ENCODE measurements at places on chromosomes 11 and 22.

DNA sequence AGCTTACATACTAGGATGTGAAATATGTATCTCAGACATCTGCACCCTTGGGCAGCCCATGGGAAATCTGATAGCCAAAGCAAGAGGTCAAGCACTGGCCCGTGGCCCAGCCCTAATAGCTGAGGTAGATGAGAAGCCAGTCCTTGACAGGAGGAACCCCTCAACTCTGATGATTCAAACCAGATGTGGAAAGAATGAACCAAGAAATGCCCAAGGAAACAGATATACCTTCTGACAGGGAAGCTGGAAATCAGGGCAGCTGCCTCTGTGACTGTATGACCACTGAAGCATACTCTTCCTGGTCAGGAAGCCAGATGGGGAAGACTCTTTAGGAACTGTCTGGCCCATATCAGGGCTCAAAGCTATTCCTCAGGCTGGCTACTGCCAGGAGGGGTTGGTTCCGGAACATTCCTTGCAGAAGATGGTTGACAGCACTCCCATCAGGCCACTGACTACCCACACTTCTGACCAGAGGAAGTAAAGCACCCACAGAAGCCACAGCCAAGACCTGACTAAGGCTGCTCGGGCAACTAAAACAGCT, 124.2 kb downstream of the SWAP70 start:
- DNase-seq: no peak

DNA sequence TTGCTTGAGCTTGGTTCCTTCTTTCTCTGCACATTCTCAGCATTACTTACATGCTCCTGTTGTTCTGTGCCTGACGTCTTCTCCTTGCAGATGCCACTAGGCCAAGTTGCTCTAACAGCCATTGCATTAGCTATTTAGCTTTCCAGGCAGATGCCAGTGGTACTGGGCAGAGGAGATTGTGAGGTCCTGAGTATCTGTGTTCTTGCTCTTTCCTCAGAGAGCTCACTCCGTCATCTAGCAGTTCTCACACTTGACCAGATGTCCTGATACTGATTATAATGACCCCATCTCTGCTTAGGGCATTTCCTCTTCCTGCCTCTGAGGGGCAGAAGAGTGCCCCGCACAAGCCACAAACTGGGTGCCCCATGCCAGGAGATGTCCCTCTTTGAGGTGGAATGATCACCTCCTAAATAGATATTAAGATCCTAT, 30.7 kb downstream of the ARHGAP1 start:
- DNase-seq: no peak

DNA sequence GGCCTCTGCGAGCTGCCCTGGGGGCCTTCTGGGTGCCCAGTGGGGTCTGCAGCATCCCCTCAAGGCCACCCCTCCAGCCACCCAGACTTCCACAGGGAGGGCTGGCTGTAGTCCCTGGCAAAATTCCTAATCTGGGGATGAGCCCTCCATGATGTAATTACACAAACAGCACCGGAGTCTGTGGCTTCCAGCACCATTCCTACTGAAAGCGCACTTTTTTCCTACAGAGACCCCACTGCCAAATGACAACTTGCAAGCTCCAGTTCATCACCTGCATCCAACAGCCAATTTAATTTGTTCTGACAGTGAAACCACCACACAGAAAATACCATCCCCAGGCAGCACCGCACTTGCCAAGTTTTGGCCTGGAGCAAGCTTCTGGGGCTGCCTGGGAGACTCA, 70.4 kb downstream of the TRMU start:
- no peak for DNase-seq

DNA sequence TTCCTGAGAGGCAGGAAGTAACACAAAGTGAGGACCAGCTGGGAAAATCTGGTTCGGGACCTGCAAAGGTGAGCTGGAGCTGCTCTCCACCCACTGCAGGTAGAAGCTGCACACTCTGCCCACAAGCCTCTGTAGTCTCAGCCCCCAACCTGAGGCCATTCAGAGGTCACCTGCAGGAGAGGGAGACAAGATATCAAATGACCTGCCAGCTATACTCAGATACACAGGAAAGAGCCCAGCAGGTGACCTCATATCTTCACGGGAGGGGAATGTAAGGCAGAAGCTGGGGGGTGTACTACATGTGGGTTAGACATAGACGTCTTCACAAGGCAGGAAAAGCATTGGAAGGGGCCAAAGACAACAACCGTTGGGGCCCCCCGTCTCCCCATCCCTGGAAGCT, 86.1 kb downstream of the APIP start:
- DNase-seq: no peak

DNA sequence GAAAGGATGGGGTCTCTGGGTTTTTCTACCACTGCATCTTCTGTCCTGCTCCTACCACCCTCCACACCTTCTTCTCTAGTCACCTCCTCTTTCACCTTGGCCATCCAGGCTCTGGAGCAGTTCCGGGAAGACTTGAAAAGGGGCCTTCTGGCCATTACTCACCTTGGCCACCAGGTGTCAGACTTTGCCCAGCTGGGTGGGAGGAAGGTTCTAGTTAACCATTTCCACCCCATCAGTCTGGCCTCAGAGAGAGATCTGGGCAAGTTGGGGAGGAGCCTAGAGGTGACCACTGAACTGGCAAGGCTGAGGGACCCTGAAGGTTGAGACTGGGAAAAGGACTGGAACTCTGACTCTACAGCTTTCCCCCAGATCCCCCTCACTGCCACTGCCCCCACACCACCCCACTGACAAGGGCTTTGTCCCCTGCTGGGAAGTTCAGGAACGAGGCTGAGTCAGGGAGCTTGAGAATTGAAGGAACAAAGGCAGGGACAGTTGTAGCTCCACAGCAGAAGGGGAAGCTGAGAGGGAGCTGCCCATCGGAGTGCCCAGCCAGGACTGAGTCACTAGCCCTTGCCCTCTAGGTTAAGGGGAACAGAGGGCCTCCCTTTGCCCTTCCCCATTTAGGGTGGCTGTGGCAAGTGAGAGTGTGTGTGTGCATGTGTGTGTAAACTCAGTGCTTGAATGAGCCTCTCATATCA, 3.7 kb upstream of the POLD4 start:
- no peak for DNase-seq

- DNase-seq: no peak
Observed at GRCh38 chr11:102287964-102288724, 29.1 kb upstream of the BIRC3 start.

All from left forelimb (tissue), 1 donor.